HEK293T (cell line): ENCODE measurements at places on chromosomes 6 and 20.

- no peak for DNase-seq
Measured at GRCh38 chr6:90413396-90413795, 116.8 kb upstream of the BACH2 start.

GRCh38 chr6:34792605-34793500, 970 bp downstream of the BLTP3A start:
- DNase-seq, result peak; percentile 31

- DNase-seq, result peak; percentile 37
Measured at GRCh38 chr20:58389324-58389967, 417 bp downstream of the VAPB start.

GRCh38 chr20:34369265-34369664, 6.2 kb downstream of the ITCH start:
- DNase-seq, result no peak

- peak; percentile 26 for DNase-seq
Measured at GRCh38 chr6:105794239-105794638, 291.9 kb upstream of the PRDM1 start.

DNA sequence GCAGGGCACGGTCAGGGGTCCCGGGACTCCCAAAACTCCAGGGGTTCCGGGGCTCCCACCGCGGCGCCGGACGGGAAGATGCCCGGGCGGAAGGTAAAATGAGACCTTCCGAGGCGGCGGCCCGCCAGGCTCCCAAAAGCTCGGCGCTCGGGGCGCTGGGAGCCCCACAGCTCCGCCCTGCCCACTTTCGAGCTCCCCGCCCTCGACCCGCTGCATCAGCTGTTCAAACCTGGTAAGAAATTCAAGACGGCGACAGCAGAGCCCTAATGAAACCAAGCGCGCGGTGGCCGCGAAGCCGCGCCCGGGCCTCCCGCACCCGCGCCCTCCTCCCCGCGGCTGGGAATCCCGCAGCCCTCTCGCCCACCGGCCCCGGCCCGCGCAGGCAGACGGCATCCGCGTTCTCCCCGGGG, 369 bp downstream of the SLC4A11 start:
- DNase-seq, result peak; percentile 51

- DNase-seq, result no peak
Measured at GRCh38 chr6:17491416-17492142, 98.2 kb downstream of the CAP2 start.

GRCh38 chr6:125030969-125031368, 68.7 kb downstream of the RNF217 start:
- DNase-seq, result no peak

DNA sequence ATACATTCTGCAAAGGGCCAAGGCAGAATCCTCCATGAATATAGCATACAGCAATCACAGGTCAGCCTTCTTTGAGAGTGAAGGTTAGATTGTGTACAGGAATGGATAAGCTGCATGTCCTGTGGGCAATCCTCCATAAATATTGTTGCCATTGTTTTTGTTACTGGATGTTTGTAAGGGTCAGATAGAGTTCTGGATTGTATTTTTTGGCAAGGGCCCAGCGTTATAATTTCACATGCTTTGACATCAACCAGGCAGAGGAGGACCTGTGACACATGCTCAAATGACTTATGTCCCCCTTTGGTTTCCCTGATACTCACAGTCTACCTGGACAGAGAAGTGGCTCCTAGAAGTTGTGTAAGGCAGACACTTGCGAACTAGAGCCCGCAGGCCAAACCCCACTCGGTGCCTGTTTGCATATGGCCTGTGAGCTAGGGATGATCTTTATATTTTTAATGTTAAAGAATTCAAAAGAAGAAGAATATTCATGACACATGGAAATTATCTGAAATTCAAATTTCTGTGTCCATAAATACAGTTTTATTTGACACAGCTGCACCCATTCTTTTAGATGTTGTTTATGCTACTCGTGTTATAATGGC, 5.4 kb downstream of the LY86 start:
- DNase-seq, result no peak

DNA sequence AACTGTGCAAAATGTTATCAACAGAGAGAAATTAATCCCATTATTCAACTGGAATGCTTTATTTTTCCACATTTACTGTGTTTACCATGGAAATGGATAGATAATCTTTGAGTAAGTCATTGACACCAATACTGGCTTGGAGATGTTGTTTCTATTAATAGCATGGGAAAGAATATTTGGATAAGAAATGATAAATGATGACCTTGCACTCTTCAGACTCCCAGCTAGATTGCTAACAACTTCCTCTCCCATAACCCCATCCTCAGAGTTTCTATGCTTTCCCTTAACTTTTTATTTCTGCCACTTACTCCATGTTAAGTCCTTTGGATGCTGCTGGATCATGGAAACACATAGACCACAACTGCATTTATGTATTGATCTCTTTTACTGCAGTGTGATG, 182.5 kb downstream of the FNDC1 start:
- DNase-seq, result no peak

DNA sequence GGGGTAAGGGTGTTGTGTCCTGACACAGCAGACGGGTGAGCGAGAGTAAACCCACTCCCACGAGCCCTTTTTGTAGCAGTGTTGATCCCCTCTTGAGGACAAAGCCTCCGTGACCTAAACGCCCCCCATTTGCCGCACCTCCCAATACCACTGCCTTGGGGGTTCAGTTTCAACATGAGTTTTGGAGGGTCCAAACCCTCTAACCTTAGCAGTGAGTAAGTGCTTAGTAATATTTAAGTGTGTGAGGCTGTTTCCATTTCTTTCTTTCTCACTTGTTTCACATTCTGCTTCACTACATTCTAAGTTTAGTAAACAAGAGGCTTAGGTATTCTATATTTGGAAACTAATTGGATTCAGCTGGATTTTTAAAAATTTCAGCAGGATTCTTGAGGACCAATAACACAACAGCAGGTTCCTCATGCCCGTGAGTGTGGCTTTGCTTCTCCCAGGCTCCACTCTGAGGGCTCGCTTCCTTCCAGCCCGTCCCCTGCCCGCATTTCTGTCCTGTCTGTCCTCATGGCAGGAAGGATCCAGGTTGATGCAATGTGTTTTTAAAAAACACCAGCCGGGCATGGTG, 41.2 kb downstream of the SNX9 start:
- DNase-seq, result no peak

DNA sequence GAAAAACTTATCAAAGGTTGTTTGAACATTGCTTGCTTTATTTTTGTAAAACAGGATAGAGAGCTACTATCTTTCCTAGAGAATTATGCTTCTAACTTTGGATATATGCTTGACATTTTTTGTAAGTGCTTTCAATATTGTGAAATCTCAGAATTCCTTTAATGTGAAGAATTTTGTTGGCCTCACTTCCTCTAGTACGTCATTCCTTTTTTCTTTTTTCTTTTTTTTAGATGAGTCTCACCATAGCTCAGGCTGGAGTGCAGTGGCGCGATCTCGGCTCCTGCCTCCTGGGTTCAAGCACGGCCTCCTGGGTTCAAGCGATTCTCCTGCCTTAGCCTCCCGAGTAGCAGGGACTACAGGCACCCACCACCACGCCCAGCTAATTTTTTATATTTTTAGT, 668.1 kb downstream of the RFPL4B start:
- DNase-seq, result no peak

DNA sequence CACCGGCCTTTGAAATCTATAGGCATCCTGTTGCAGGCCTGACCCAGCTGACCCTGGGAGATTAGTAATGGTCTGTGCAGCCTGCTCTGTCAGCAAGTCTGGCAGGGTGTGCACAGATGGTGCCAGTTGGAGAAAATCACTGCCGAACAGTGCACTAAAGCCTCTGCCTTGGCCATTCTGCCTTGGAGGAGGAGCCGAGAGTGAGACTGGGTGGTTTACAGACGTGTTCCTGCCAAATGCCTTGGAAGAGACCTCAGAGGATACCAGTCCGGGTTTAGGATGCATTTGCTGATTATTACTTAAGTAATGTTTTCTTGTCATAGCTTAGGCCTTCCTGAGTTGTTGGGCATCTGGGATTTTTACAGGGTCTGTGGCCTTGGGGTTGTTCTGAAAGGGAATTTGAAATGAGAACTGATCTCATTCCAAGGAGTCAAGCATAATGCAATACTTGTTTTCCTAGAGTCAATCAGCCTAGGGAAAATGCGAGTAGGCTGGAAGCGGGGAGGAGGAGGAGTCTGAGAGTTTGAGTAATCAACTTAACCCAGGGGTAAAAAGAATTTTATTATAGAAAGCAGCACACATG, 292.1 kb downstream of the SOX4 start:
- DNase-seq, result no peak

DNA sequence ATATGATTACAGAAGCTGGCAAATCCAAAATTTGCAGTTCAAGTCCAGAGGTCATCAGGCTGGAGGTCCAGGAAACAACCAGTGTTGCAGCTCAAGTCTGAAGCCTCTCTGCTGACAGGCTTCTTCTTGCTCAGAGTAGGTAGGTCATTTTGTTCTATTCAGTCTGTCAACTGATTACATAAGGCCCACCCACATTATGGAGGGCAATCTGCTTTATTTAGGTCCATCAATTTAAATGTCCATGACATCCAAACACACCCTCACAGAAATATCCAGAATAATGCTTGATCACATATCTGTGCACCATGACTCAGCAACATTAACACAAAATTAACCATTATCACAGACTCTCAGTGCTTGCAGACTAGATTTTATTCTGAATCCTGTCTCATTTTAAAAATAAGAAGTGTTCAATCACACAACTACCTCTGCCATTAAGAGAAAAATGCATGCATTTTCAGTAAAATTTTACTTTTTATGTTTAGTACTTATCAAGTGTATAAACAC, 759.2 kb upstream of the ADGRB3 start:
- no peak for DNase-seq
